ENCODE measurements at places on chromosomes 4 and X. TPM values are rescaled to one million over a fixed set of nuclear protein-coding genes. Genes with fewer than 3 reads are reported as not detected.

- no peak for DNase-seq
These were observed 17.2 kb downstream of the GPR174 start for GRCh38 chrX:79161655-79162054.

- no peak for DNase-seq
These were observed 278.5 kb upstream of the UGT8 start for GRCh38 chr4:114320126-114320525.

DNA sequence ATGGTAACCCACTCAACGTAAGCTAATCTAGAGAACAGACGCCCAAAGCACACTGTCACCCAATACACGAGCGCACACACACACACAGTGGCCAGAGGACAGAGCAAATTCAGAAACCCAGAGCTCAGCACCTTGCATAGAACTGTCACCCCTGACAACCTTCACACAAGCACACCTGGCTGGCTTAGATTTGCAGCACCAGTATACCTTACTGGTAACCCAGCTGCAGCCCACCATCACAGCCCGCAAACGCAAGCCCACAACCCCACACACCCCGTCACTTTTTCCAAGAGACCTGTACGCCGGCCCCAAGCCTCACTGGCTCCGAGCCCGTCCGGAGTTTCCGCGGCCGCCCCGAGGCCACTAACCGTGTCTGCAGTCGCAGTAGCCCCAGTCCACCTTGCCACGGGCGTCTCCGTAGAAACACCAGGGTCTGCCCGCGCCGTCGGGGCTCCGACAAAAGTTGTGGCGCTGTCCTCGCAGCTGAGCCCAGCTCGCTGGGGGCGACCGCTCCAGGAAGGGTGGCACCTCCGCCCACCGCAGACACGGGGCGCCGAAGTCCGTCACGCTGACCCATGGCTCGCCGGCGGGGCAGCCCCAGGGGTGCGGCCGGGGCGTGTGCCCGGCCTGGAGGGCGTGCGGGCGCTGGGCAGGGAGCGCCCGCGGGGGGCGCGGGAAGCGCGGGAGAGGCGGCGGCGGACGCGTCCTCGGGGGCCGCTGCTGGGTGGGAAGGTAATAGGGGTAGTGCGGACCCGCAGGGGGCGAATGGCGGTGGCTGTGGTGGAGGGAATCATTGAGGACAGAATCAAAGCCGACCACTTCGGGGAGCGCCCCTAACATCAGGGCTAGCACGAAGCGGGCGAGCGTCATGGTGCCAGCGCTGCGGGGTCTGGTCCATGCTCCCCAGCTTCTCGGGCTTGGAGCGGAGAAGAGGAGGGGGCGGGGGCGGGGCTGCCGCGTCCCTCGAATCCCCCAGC lies 664 bp downstream of the PRSS12 start:
- no peak for DNase-seq

PPP4R3C gene
- total RNA-seq, result not detected

DNA sequence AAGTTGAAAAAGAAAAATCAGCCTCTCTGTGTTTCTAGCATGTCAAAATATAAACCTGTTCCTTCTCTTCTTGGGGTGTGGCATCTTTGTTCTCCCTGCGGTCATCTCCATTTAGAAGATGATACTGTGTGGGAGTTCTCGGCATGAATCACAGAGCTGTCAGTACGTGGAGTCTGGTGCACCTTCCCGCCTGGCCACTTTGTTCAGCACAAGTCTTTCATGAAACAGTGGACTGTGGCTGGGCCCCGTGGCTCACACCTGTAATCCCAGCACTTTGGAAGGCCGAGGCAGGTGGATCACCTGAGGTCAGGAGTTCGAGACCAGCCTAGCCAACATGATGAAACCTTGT lies 166.5 kb downstream of the MAML3 start:
- no peak for DNase-seq

GRCh38 chrX:116009861-116010710 lies 160.5 kb upstream of the AGTR2 start:
- DNase-seq, result no peak

DNA sequence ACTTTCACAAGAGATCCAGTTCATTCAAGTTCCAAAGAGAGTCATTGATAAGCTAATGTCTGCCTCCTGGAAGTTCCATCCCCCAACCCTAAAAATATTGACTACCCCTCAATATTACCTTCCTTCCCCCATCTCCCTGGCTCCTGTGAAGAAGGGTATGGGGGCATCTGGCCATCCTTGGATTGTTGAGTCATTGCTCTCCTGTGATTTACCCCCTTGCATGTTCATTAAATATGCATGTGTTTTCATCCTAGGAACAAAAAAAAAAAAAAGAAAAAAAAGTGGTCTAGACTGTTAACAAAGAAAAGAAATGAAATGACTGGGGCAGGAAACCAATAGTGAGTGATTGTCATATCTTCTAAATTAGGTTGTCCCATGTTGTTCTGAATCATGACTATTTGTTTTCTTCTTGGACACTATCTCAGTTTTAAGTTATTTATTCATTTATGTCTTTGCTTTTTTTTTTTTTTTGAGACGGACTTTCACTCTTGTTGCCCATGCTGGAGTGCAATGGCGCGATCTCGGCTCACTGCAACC lies 51.9 kb upstream of the HUWE1 start:
- DNase-seq, result no peak

ZFP92 gene
- total RNA-seq, result 0.41 TPM

DNA sequence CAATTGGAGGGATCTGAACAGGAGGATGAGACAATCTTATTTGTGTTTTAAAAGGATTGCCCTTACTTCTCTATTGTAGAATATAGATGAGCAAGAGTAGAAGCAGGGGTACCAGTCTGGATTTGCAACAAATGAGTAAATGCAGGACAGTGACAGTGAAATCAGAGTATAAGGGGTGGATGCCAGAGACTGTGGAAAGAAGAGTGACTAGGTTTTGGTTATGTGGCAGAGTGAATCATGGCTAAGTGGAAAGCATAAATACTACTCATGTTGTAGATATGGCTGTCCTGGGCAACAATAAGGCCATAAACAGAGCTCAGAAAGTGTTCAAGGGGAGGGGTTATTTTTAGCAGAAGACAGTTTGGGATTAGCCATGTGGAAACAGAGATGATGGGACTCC lies 6.0 kb upstream of the VSIG4 start:
- DNase-seq, result no peak

SPANXN3 gene
- 1.7 TPM for total RNA-seq

MAGED4B gene
- total RNA-seq, result 0.58 TPM

GRCh38 chrX:131394384-131394783 lies 105.3 kb upstream of the IGSF1 start:
- no peak for DNase-seq

GRCh38 chrX:77446029-77446585 lies 1.1 kb upstream of the FGF16 start:
- DNase-seq, result no peak

DNA sequence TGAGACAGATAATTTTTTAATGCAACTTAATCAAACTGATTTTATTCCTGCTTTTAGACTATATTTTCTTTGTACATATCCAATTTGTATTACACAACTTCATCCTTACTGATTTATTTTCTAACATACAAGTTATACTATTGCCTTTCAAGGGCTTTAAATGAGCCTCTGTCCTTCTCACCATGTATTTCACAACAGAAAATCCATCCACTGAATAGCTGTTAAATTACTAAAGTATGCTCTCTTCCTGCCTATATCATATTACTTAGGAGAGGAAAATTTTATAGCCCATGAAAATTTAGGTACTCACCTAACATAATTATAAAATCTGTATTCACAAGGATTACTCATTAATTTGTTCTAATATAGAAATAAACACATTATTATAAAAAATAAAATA lies 528.6 kb downstream of the ANKRD50 start:
- no peak for DNase-seq

DNA sequence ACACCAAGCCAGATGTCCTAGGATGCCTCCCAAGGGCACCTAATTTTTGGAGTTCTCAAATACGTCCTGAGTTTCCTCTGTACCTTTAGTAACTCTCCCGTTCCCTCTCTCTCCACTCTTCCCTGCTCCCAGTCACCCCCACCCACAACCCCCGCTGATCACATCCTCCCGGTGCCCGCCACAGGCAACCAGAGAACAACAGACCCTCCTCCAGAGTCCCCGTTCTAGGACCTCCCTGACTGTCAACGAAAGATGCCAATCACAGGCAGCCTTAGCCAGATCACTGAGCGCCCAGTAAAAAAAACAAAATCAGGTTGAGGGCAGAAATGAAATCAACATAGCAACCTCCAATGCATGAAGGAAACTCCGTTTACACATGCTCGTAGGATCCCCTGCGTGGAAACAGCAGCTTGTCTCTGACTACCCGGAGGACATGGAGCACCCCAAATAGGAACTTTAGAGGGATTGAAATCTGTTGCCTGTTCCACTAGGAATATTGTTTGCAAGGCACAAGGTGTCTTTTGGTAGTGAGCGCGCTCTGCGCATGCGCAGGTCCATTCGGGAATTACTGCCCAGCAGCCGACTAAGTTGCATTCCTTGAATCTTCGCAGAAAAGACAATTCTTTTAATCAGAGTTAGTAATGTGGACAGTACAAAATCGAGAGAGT lies at the start of gene GABRB1:
Gene GABRB1 (plus strand): TSS at position 557 of the 668 bp plus-strand sequence.
- DNase-seq, result no peak

DNA sequence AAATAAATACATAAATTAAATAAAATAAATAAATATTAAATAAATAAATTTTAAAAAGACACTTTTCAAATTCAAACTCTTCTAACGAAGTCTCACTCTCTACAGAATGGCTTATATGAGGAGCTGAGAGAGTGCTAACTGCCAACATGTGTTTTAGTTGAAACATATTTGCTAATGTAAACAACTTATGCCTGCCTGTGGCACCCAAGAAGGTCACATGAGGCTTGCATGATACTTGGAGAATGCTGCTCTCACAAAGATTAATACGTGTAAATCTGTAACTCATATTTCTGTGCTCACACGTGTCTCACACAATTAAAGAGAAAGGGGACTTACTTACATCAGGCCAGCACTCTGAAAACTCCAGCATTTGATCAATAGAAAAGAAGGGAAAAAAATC lies 43.2 kb upstream of the PITX2 start:
- no peak for DNase-seq

TRAM1L1 gene
- not detected for total RNA-seq

GRCh38 chr4:100721490-100721889 lies 203.7 kb upstream of the EMCN start:
- no peak for DNase-seq

CD99L2 gene
- total RNA-seq, result 202 TPM

- no peak for DNase-seq
These were observed 440.2 kb downstream of the INPP4B start for GRCh38 chr4:142405695-142406498.

TEX13D gene
- total RNA-seq, result not detected

GRCh38 chrX:96394598-96394997 lies 290.0 kb upstream of the DIAPH2 start:
- no peak for DNase-seq

DNA sequence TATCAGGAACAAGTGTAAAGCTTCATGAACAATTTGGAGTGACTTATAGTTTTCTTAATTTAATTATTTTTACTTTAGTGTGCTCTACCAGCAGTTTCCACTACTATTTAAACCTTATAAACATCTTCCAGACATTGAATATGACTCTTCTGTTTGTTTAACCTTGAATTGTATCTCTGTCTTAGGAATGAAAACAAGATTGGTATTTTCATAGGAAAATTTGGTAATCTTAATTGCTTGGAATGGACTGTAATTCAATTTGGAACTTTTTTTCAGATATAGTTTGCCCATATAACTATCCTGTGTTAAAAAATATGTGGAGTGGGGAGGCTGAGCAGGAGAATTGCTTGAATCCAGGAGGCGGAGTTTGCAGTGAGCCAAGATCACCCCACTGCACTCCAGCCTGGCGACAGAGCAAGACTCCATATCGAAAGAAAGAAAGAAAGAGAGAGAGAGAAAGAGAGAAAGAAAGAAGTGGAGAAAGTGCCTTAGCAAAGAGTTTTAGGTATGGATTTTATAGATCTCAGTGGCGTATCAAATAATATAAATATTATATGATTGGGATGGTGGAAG lies 242.4 kb downstream of the BMPR1B start:
- no peak for DNase-seq

TBC1D14 gene
- 36.0 TPM for total RNA-seq

GRCh38 chr4:185797596-185798338 lies 14.2 kb downstream of the SORBS2 start:
- DNase-seq, result no peak

CLCN5 gene
- total RNA-seq, result 2.7 TPM

GRCh38 chrX:70331161-70331560 lies 41.3 kb downstream of the KIF4A start:
- no peak for DNase-seq
